SW 1271 (cell line): ENCODE measurements at places on chromosomes 3 and 15.

DNA sequence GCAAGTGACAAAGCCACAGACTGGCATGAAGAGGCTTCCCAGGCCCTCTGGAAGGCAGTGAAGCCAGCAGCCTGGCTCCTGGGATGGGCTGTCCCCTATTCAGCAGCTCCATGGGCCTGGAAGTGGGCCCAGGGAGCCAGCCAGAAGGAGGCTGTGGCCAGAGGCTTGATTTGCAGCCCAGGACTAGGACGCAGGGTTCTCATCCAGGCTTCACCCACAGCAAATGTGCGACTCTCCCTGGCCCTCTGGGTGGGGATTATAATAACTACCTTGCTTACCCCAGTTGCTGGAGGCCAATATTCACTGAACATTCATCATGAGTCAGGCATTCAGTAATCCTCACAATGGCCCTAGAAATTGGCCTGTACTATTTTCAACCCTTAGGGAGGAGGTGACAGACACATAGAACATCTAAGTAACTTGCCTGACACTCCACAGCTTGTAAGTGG, 24.6 kb upstream of the SRP14 start:
- DNase-seq: no peak

DNA sequence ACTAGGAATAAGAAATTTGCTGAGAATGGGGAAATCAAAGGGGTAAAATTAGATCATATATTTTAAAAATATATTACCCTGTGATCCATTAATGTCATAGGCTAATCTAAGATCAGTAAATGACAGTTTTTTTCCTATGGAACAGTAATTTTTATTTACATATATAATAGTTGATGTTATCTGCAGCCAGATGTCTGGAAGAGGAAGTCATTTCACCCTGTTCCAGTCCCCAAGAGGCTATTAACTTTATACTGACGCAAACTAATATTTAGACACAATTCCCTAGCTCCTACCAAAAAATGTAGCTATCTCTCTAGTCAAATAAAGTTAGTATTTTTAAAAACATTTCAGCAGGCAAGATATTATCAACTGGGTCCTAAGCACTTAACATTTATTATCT, 558.0 kb downstream of the MECOM start:
- no peak for DNase-seq

DNA sequence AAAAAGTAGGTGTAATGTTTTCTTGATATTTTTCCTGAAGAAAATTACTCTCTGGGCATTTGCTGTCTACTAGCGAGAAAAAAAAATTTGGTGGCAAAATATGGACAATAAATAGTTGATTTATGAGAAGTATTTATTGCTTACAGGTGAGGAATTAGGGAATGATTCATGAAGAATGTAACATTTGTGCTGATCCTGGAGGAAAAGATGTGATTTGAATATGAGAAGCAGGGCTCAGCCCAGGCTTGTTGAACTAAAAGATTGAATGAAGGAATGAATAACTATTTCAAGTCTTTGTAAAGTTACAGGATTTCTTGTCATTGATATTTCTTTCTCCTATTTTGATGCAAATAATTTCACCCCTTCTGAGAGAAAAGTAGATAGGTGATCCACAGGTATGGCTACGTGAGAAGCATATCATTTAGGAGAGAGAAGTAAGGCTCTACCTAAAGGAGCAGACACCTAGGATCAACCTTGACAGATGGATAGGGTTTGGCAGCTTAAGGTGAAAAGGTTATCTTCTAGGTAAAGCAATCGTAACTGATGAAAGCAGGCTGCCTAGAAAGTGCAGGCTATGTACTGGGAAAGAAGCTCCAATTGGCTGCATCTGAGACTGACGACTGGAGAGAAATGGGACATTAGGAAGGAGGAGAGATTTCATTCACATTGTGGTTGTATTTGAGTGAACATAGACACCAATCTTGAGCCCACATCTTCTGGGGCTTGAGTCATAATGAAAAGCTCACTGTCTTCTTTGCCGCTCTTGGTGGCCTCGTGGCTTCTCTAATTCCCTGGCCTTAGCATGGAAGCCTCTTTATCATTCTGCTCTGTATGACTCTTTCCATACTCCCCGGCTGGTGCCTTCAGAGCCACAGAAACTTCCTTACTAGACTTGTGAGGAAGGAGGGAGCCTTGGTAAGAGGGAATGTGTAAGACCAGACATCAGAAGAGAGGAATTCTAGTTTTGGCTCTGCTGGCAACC, 106.5 kb downstream of the P3H2 start:
- no peak for DNase-seq

DNA sequence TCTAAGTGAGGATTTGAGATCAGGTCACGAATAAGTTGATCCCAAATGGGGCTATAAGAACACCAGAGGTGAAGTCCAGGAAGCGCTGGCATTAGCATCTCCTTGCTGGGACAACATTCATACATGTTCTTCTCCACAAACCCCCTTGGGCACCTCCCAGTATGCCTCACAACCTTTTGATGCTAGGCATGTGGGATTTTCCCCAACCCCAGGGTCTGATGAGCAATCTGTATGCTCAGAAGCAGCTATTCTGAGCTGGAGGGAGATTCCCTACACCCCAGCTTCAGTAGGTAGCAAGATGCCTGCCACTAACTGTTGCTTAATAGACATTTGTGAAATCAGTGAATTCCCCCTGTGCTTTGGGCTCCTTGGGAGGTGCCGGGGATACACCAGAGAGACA, 32.2 kb downstream of the SLC6A11 start:
- no peak for DNase-seq

DNA sequence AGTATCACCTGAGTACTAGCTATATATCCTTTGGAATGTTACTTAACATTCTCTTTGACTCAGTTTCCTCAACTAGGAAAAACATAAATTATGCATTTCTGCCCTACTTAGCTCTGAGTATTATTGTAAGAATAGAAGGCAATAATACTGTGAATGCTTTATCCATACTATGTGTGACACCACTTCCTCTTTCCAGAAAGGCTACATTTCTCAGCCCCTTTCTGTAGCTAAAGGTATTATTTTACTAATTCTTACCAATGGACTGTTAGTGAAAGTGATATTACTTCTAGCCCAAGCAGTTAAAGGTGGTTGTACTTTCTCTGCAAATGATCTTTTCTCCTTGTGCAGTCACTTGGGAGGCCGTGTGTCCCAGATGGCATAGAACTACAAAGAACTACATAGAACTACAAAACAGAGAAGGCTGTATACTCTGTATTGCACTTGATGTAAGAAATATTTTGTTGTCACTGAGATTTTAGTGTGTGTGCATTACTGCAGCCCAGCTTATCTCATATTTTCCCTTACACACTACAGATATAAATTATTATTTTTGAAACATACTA, 35.1 kb downstream of the MYH15 start:
- no peak for DNase-seq

- DNase-seq: no peak
Measured at GRCh38 chr15:54803134-54803808, 393.5 kb downstream of the RSL24D1 start.

DNA sequence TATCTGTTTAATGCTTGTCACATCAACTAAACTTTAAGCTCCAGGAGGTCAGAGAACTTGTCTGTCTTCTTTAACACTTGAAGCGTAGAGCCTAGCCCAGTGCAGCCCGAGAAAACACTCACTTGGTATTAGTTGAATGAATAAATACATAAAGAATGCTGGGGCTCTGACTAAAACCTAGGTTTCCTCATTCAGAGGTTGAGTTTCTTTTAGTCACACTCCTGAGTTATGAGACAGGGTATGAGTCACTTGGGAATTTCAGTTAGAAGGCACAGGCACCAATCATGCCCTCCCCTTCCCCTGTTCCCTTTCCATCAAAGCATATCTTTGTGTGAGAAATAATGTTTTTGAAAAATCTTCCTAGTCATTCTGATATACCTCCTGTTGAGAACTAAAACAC, 589.8 kb upstream of the DPPA4 start:
- peak; percentile 99 for DNase-seq

DNA sequence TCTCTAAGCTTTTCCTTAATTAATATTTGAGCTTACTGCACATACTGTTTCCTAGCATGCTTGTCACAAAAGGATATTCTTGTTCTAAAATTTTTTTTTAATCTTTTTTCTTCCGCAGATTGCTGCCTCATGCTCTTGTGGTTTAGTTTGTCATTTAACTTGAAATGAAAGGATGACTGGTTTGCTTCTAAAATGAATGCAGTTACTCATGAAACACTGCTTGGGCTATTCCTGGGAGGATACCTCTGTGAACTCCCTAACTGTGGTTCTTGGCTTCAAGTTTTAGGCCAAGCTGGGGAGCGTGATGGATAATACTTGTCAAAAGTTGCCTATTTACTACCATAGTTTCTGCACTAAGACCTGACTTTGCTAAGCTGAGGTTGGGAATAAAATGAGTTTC, 64.0 kb downstream of the USP13 start:
- no peak for DNase-seq

DNA sequence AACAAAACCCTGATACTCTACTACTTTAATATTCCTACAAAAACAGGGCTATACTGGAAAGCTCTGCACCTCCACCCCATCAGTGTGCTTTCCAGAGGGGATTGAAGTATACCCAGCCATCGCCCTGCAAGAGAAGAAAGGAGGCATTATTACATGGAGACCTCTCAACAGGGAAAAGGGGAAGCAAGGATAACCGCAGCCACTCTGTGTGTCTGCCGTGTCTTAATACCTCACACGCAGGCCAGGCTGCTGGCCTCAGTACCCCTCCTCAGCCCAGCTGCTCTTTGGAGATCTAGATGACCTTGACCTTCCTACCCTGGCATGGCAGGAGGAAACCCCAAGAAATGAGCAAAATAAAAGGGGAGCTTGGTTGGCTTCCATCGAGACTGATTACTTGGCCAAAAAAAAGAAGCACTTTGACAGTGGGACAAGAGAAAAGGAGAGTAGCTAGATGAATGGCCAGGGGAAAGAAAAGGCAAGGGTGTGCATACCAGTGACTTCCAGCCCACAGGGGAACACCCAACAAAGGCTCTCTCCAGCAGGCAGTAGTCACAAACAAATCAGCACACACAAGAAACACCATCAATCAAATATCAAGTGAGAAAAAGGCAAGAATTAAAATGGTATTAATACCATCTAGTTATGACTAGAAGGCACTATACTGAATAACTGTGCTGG, 129.4 kb downstream of the STT3B start:
- no peak for DNase-seq

DNA sequence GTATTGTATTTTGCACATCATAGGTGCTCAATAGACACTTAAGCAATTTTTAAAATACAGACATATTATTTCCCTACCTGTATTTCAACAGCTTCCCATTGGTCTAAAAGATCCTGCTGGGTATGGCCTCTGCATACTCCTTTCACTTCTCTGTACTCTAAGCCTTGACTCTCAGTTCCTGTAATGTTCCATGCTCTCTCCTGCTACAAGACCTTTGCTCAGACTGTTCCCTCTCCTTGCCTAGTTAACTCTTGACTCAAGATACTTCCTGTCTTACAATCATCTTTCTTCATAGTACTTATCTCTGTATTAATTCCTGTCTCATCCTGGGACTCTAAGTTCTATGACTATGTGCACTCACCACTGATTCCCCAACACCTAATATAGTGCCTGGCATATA, 1.7 kb downstream of the SCN11A start:
- DNase-seq: no peak

DNA sequence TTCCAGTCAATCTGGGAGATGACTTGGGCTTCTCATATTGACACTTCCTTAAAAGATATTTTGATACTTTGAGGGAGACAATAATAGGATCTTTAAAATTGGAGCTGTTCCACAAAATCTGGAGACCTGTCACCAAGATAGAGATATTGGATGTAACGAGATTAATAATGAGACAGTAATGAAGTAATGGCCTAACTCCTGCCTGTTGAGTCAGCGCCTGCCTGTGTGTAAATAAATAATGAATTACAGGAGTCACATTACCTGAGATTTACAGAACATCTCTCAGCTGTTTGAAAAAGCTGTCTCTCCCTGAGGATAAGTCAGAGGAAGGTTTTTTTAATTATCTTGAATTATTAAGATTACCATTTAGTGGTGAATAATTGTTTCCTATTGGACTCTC, 43.8 kb upstream of the MITF start:
- no peak for DNase-seq

DNA sequence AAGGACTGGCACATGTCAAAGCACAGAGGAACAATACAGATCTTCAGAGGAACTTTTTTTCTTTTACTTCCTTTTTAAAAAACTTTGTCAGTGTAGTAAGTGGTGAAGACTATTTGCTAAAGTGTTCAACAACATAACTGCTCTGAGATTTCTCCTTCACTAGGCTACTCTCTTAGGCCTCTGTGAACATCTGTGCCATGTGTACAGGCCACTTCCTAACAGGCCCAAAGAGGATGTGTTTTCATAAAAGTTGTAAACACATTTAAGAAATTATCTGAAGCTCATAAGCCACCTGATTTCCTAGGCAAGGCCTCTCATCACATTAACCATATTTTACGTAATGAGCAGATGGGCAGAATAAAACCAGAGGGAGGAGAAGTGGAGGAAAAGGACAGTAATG, 235.4 kb downstream of the FHIT start:
- no peak for DNase-seq

DNA sequence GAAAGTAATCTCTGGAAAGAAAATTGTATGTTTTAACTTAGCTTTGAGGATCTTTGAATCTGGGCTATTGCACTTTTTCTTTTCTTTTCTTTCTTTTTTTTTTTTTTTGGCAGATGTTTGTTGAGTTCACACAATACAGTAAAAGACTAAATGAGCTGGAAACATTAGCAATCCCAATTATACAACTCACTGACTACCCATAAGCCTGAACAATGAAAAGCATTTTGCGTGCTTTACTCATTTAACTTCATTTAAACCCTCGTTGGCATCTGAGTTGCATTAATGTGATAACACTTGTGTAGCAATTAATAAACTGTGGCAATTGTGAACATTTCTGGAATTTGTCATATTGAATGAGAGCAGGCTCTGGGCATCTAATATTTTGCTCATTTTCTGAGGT, 269.4 kb upstream of the RBMS3 start:
- no peak for DNase-seq

DNA sequence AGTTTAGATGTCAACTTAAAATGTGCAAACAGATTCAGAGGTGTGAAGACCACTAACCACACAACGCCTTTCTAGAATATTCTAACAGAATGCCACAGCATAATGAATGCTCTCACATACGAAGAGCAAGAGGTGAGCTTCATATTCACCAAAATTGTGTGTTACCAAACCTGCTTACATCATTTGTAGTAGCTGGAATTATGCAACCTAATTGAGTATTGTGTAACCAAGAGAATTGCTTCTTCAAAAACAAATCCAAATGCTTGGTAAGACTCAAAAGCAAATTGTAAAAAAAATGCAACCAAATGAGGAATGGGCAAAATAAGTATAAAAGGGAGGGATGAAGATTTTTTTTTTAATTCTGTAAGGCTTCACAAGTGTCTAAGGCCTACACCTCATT, 160.7 kb downstream of the TAFA4 start:
- DNase-seq: no peak

- DNase-seq: no peak
Measured at GRCh38 chr15:93246266-93247242, 157.5 kb upstream of the RGMA start.

DNA sequence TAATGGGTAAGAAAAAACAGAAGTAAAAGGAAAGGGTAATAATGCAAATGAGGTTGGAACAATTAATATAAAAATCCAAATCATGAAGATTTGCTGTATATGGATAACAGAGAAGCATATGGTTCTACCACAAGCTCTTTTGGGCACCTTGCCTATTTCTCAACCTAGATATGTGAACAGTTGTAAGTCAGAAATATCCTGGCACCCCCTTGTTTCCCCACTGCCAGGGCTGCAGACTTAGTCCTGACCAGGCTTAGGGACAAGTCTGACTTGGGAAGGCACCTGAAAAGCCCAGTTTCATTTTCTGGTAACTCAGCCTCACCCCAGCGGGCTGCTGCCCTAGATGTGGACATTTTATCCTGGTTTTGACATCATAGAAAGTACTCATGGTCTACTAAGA, 183.2 kb upstream of the STAC start:
- no peak for DNase-seq
